ENCODE measurements at places on chromosomes 13 and 19. TPM values are rescaled to one million over a fixed set of nuclear protein-coding genes. Genes with fewer than 3 reads are reported as not detected.
A peak's percentile ranks its signal among the peaks of the same experiment; 100 is the strongest.

DNA sequence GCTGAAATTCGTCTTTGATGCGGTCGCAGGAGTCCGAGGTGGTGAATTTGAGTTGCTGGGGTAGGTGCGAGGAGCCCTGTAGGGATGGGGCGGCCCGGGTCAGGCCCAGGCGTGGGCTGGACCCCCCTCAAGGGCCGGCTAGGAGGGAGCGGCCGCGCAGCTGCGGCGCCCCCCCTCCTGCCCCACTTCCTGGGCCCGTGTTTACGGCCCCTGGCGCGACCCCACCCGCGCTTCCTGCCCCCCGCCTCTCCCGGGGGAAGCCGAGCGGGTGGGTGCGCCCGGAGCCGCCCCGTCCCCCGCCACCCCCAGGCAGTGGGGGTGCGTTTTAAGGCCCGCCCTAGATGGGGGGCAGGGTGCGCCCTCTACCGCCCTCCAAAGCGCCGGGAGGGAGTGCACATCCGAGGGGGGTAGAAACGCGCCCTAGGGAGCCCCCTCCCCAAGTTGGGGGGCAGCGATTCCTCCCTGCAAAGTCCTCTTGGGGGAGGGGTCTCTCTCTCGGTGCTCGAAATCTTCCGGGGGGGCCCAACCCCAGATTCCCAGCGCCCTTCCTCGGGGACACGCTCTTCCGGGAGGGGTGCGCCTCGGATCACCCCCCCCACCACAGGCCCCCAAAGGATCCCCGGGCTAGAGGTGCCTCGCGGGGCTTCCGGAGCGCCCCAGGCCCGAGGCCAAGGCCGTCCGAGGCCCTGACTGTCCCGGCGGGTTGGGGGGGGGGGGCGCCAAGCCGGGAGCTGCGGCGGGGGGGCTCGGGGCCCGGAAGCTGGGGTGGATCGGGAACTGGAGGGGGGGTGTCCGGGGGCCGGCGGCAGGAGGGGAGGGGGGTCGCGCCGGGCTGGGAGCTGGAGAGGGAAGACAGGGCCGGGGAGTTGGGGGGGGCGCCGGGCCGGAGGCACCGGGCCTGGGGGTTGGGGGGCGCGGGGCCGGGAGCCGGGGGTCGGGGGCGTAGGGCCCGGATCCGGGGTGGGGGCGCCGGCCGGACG is 823 bp downstream of the TLE5 start:
- H3K4me3 ChIP-seq: peak overlapping the region; percentile 75
- H3K27me3 ChIP-seq: no peaks in the 10 kb centered on the region
- peak overlapping the region; percentile 63 for H3K27ac ChIP-seq

The FXYD3 gene
- not detected for total RNA-seq

The LGALS14 gene
- total RNA-seq: 1.8 TPM

GRCh38 chr13:94050686-94051085 is 428.8 kb downstream of the DCT start:
- H3K4me3 ChIP-seq: no peak overlapping the region
- H3K27ac ChIP-seq: no peak overlapping the region
- H3K4me1 ChIP-seq: no peaks in the 10 kb centered on the region
- H3K36me3 ChIP-seq: no peaks in the 10 kb centered on the region
- no peak for DNase-seq

DNA sequence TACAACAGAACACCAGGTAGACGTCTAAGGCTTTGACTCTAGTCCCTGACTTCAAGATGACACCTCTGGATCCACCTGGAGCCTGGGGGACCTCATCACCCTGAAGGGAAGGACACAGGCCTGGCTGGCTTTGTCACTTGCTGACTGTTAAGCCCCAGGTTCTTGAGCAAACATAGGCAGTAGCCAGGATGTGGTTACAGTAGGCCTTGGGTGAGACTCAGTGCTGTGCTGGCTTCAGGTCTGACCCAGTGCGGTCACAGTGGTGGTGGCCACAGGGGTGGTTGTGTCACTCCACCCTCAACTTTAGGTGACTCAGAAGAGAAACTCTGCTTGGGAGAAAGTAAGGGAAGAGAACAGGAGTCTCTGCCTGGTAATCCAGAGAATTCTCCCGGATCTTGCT is 497.8 kb downstream of the UQCRFS1 start:
- DNase-seq: no peak
- H3K27me3 ChIP-seq: peaks cover 2% of the 10 kb centered on the region
- no peaks in the 10 kb centered on the region for H3K4me1 ChIP-seq
- no peak overlapping the region for H3K4me3 ChIP-seq

The BEST2 gene
- total RNA-seq: not detected

DNA sequence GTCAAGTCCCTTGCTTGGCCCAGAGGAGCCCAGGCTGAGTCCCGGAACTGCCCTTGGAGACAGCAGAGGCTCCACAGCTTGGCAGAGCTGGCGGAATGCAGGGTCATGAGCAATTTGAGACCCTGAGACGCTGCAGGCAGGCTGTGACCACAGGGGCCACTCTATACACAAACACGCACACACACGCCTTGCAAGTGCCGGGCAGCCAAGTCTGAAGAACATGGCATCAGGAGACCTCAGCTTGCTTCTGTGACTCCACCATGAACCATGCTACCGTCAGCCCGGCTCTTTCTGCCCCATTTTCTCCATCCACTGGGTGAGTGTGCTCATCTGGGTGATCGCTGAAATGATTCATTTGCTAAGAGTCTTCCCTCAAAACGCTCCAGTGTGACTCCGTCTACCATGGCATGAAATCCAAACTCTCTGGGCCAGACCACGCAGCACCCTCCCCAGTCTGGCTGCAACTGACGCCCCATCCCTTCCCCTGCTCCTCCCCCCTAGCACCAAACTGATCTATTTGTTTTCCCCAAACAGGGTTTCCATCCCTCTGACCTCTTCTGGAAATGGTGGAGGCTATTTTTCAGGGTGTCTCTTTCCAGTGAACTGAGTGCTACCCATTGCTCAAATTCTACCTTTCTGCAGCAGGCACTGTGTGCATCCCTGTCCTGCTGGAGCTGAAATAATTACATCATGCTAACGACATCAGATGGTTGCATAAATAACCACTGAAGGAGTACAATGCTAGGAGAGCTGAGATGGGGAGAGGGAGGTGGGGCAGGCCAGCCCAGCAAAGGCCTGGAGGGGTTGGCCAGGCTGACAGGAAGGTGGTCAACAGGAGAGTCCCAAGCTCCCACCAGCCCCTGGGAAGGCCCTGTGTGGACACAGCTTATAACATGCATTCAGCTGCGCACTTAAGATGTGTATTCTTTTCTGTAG is 3.1 kb downstream of the CARS2 start:
- no peak overlapping the region for H3K4me3 ChIP-seq
- no peak for DNase-seq
- peaks cover 42% of the 10 kb centered on the region for H3K36me3 ChIP-seq
- peak overlapping the region; percentile 3 for H3K27ac ChIP-seq

- H3K36me3 ChIP-seq: peaks cover 20% of the 10 kb centered on the region
- DNase-seq: peak; percentile 89
- no peaks in the 10 kb centered on the region for H3K27me3 ChIP-seq
- H3K4me3 ChIP-seq: peak overlapping the region; percentile 49
- peaks cover 38% of the 10 kb centered on the region for H3K4me1 ChIP-seq
Observed at GRCh38 chr19:17522988-17523872, 11.8 kb downstream of the PGLS start.

The SLC25A41 gene
- total RNA-seq: not detected

GRCh38 chr13:103288114-103288513 is 221.9 kb upstream of the SLC10A2 start:
- H3K36me3 ChIP-seq: no peaks in the 10 kb centered on the region
- H3K27me3 ChIP-seq: peaks cover 4% of the 10 kb centered on the region
- H3K4me1 ChIP-seq: no peaks in the 10 kb centered on the region

GRCh38 chr13:30495746-30496145 is 30.0 kb upstream of the HMGB1 start:
- DNase-seq: no peak
- H3K36me3 ChIP-seq: no peaks in the 10 kb centered on the region
- no peaks in the 10 kb centered on the region for H3K27me3 ChIP-seq

DNA sequence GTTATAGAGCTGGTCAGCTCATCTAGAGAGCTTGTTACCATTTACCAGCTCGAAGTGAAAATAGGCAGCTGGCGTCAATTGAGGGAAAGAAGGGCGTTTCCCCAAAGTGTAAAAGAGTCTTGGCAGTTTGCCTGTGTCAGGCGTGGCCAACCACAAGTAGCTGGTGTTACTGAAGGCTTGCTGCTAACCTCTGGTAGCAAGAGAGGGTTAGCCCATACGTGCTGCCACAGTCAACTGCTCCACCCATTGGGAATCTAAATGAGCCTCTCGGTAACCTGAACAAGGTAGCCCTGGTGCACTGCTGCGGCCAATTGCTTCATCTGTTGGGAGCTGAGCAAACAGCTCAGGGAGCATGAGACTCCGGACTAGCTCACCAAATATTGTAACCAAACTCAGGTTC is 314.9 kb upstream of the SLITRK5 start:
- H3K4me3 ChIP-seq: no peak overlapping the region
- DNase-seq: no peak
- no peaks in the 10 kb centered on the region for H3K36me3 ChIP-seq
- no peaks in the 10 kb centered on the region for H3K4me1 ChIP-seq
- H3K27me3 ChIP-seq: no peaks in the 10 kb centered on the region

GRCh38 chr19:13055213-13056051 is 47.2 kb downstream of the LYL1 start:
- H3K4me3 ChIP-seq: no peak overlapping the region
- H3K27me3 ChIP-seq: peaks cover 4% of the 10 kb centered on the region
- no peaks in the 10 kb centered on the region for H3K36me3 ChIP-seq
- H3K4me1 ChIP-seq: peaks cover 11% of the 10 kb centered on the region

DNA sequence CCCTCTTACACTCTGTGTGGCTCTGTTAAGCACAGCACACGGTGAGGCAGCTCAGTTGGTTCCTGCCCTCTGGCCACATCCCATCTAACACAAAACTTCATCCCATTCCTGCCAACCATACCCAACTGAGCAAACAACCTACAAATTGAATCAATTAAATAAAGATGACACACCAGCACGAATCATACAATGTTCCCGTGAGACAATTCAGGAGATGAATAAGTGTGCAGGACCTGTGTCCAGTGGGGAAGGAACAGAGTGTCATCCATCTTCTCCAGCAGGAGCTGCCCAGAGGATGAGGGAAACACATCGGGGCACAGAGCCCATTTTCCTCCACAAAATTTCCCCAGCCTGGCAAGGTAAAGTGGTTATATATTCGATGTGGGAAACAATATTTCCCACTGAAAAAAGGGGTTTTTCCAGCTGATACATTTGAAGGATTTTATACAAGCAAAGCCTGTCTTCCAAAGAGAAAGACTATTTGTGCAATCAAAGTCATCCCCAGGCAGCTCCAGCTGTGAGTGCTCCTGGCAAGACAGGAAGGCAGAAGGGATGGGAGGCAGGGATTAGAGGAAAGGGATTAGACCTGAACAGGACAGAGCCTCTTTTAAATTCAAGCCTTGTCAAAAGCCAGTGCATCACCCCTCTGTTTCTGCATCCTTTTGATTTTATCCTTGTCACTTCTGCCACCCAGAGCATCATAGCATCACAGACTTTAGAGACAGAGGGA is 240.2 kb downstream of the LHFPL6 start:
- H3K4me3 ChIP-seq: no peak overlapping the region
- H3K27ac ChIP-seq: no peak overlapping the region
- no peak for DNase-seq
- H3K27me3 ChIP-seq: peaks cover 17% of the 10 kb centered on the region
- no peaks in the 10 kb centered on the region for H3K36me3 ChIP-seq
- no peaks in the 10 kb centered on the region for H3K4me1 ChIP-seq

GRCh38 chr13:38399535-38399934 is 49.9 kb downstream of the UFM1 start:
- H3K4me1 ChIP-seq: peaks cover 3% of the 10 kb centered on the region
- peaks cover 23% of the 10 kb centered on the region for H3K27me3 ChIP-seq
- no peaks in the 10 kb centered on the region for H3K36me3 ChIP-seq
- H3K27ac ChIP-seq: no peak overlapping the region
- DNase-seq: no peak

DNA sequence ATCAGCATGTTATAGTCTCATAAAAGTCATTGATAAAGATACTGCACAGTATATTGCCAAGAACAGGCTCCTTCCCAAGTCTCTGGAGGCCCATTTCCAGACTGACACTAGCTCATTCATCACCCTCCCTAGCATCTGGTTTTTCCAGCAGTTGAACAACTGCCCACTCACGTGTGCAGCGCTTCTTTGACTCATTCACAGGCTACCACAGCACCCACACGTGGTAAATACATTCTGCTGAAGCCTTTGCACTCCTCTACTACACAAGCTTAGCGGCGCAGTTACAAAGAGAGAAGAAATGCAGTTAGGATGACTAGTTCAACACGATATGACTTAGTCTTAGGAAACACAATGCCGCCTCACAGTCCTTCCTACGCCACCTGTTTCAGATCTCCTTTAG is 87.7 kb downstream of the DOCK9 start:
- H3K27me3 ChIP-seq: no peaks in the 10 kb centered on the region
- H3K4me1 ChIP-seq: peaks cover 21% of the 10 kb centered on the region
- no peak overlapping the region for H3K4me3 ChIP-seq
- DNase-seq: peak; percentile 78
- H3K36me3 ChIP-seq: peaks cover 14% of the 10 kb centered on the region

DNA sequence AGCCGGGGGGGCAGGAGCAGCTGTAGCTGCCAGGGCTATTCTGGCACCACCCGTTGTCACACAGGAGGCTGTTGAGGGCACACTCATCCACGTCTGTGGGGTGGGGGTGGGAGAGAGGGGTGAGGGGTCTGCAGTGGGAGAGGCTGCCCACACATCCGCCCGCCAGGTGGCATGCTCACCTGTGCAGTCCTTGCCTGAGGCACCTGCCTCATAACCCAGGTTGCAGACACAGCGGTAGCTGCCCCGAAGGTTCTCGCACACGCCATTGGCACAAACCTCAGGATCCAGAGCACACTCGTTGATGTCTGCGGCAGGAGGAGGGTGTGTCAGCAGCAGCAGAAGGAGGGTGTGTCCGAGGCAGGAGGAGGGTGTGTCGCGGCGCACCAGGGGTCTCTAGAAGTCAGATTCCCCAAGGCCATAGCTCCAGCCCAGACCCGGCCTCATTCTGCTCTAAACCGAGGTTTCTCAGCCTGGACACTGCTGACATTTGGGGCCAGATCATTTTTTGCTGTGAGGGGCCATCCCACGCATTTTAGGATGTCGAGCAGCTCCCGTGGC is 20.3 kb downstream of the FBN3 start:
- peaks cover 2% of the 10 kb centered on the region for H3K27me3 ChIP-seq
- DNase-seq: no peak
- no peaks in the 10 kb centered on the region for H3K36me3 ChIP-seq
- H3K4me1 ChIP-seq: no peaks in the 10 kb centered on the region
- no peak overlapping the region for H3K4me3 ChIP-seq
- H3K27ac ChIP-seq: no peak overlapping the region

The CCL25 gene
- total RNA-seq: not detected

GRCh38 chr19:11581740-11582139 is 4.3 kb upstream of the ACP5 start:
- H3K4me3 ChIP-seq: peak overlapping the region; percentile 65
- peak overlapping the region; percentile 94 for H3K27ac ChIP-seq
- H3K27me3 ChIP-seq: no peaks in the 10 kb centered on the region
- peaks cover 36% of the 10 kb centered on the region for H3K4me1 ChIP-seq

The GSX1 gene
- not detected for total RNA-seq

DNA sequence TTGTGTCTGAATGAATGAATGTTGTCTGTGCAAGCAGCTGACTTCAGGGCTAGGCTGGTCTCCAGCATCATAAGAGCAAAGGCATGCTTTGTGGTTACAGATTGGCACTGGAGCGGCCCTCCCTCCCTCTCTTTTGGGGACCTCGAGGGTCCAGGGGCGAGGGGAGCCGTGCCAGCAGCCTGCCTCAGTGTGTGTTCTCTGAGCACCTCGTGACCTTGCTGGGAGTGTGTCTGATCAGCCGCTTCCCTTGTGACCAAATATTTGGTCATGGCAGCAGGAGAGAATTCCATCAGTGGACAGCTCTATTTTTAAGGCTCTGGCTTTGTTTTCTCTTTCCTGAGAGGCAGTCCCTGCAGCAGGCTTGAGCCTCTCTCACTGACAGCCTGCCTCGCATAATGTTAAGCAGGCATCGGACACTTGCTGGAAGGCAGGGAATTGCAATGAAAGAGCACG is 329.7 kb downstream of the UQCRFS1 start:
- peaks cover 13% of the 10 kb centered on the region for H3K27me3 ChIP-seq
- DNase-seq: no peak
- H3K36me3 ChIP-seq: no peaks in the 10 kb centered on the region
- no peaks in the 10 kb centered on the region for H3K4me1 ChIP-seq

The PGLYRP1 gene
- total RNA-seq: not detected

The PRKCG gene
- total RNA-seq: 0.11 TPM
